ENCODE measurements at places on chromosomes 2 and 18. TPM values are rescaled to one million over a fixed set of nuclear protein-coding genes. Genes with fewer than 3 reads are reported as not detected.
A peak's percentile ranks its signal among the peaks of the same experiment; 100 is the strongest.

DNA sequence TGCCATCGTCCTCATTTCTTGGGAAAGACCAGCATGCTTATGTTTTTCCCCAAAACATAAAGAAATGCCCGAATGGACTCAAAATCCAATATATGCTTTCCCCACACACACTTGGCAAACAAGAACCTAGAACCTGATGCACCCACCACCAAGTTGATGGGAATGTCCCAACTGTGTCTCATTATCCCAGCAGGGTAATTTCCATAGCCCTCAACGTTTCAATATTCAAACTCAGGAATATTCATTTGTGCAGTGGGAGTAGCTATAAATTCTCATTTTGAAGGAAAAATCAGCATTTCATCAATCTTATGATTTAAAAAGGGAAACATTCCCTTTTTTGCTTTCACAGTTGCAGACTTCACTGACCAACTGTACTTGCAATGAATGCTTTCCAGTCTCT lies 50.7 kb downstream of the SNORC start:
- DNase-seq = no peak

- peak; percentile 54 for DNase-seq
These were observed 40.5 kb upstream of the ATG16L1 start for GRCh38 chr2:233210843-233211547.

DNA sequence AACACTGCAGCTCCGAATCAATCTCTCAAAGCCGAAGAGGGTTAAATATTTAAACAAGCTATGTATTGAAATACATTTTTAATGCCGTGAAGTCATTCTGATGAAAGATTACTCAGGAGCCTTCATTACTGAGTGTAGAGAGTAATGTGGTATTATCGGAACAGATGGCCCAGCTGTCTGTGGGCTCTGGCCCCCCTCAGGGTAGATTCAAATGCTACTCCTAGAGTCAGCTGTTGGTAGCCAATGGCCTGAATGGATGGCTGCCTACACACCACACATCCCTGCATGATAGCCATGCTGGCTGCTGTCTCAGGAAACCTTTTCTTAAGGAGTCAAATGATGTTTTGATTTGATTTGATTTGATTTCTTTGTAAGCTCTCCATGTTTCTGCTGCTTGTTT lies 732.3 kb upstream of the CELF4 start:
- DNase-seq = no peak

DNA sequence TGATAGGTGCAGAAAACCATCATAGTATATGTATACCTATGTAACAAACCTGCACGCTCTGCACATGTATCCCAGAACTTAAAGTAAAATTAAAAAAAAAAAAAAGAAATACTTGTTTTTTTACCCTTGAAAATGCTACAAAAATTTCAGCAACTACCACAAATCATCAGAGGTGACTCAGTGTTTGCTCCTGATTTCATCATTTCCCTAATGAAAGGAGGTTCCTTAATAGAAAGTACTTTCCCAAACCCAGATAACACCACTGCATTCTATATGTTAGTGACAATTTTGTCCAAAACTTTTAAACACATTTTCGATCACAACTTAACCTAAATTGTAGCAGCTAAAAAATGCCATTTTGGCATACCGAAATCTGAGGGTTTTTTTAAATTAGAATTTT lies 163.3 kb downstream of the SLC39A10 start:
- no peak for DNase-seq

- no peak for DNase-seq
These were observed 4.7 kb upstream of the TEX261 start for GRCh38 chr2:70999362-70999761.

DNA sequence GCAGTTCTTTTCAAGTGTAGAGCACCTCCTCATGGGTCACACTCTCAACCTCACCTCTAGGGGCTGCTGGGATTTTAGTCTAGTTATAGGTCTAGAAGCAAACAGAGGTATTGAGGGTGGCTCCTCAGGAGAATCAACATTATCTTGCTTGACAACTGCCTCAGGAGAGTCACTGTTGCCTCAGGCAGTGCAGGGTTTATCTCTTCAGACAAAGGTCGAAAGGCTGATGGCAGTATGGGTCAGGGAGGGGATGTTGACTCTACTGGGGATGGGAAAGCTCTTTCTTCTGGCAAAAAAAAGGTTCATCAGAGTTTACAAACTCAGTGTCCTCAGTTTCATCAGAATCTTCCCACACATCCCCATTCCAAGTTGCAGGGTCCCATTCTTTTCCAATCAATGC lies 24.0 kb downstream of the DTNA start:
- no peak for DNase-seq

GRCh38 chr18:55743133-55743532 lies 155.1 kb upstream of the TCF4 start:
- no peak for DNase-seq

- no peak for DNase-seq
These were observed 21.3 kb downstream of the XRCC5 start for GRCh38 chr2:216130346-216130971.

- no peak for DNase-seq
These were observed 521.2 kb downstream of the SLC4A3 start for GRCh38 chr2:220148471-220149248.

GRCh38 chr2:44551497-44551896 lies 189.8 kb downstream of the CAMKMT start:
- no peak for DNase-seq

GRCh38 chr18:64037812-64038414 lies 68.0 kb downstream of the SERPINB8 start:
- DNase-seq = no peak

NCKAP5 gene
- not detected for total RNA-seq

AQP12A gene
- total RNA-seq = not detected

GCG gene
- total RNA-seq = not detected

Measured in natural killer cell treated with Interleukin-12 subunit alpha and Interleukin-12 subunit beta and Interleukin-15 and Interleukin-18, amount 100 ng/mL, for 72 hours (primary cell).